GM04503 (cell line): ENCODE measurements at places on chromosomes 13 and 19.
A peak's percentile ranks its signal among the peaks of the same experiment; 100 is the strongest.

GRCh38 chr19:3950871-3951861 is 18.3 kb downstream of the NMRK2 start:
- no peak for DNase-seq

- peak; percentile 63 for DNase-seq
These were observed 103.3 kb downstream of the DLEU7 start for GRCh38 chr13:50740052-50740741.

GRCh38 chr13:77323858-77324257 is 3.0 kb downstream of the MYCBP2 start:
- DNase-seq, result no peak

DNA sequence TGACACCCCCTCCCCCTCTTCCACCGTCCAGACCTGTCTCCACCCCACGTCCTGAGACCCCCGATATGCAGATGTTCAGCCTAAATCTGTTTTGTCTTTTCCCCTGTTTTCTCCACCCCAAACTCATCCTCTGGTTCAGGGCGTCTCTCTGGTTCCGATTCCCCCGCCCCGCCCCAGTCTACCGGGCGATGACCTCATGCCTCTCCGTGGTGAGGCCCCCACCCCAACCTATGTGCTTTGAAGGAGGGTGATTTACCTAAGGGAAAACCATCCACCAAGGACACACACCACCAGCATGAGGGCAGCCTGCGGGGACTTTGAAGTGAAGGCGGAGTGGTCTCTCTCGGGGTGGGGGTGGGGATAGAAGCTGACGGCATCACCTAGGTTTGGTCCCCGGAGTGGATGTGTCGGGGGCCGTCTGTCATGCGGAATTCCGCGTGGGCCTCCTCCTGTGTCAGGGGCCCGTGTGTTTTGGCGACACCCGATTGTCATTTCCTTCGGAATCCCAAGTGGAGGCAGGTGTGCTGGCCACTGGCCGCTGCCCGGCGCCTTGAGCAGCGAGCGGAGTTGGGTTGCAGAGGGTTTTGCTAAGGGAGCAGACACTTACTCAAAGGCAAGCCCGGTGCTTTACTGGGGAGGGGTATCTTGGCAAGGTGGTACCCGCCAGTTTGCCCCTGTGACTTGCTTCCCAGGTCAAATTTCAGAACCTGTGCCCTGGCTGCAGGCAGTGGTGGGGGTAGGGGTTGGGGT is 1.4 kb downstream of the FZR1 start:
- DNase-seq, result no peak

DNA sequence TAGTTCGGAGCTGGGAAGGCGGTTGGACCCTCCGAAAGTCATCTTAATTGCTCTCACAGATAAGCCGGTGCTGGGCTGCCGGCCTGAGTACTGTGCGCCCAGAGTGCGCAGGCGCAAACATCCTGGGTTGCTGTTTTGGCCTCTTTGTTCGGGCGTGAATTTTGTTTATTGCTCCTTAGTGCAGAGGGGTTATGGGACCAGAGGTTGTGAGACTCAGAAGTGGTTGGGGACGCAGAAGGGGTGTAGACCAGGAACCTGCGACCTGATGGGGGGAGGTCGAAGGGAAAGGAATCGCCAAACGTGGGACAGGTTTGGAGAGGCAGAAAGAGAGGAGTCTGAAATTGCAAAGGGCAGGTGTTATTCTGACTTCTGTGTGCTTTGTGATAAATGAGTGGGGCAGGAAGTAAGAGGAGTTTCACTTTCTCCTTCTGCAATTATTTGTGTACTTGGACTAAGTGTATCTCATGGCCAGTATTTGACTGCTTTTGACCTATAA is 607 bp upstream of the ZNF566 start:
- DNase-seq, result no peak

DNA sequence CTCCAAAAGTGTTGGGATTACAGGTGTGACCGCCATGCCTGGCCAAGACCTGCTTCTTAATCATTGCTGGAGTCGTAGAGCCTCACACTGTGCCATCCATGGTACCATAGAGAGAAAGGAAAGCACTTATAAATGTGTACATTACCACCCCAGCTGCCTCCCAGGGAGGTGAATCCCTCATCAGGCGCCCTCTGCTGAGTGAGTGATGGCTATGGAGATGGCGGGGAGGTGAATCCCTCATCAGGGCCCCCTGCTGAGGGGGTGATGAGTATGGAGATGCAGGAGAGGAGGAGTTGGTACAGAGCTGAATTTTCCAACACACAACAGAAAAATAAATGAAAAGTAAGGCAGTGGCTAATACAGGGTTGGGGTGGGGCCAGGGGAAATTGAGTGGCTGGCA is 263.4 kb downstream of the UQCRFS1 start:
- no peak for DNase-seq

GRCh38 chr13:70729369-70729768 is 621.1 kb upstream of the KLHL1 start:
- no peak for DNase-seq

- no peak for DNase-seq
These were observed 10.8 kb downstream of the OR7D2 start for GRCh38 chr19:9189535-9189934.

DNA sequence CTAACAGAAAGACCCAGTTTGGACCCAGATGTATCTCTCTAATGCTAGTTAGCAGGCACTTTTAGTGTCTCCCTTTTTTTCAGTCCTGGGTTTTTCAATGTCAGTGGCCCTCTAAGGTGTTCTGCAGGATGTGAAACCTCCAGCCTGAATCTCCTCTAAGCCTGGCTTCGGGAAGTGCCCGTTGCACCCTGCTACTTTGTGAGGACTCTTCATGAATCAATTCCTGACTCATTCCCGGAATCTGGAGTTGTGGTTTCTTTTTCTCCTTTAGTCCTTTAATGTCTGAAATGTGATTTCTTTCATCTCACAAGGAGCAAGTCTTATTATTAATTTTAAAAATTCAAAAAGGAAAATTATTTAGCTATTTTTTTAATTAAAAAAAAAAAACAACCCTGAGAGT is 116.0 kb downstream of the ZNF536 start:
- DNase-seq, result no peak

DNA sequence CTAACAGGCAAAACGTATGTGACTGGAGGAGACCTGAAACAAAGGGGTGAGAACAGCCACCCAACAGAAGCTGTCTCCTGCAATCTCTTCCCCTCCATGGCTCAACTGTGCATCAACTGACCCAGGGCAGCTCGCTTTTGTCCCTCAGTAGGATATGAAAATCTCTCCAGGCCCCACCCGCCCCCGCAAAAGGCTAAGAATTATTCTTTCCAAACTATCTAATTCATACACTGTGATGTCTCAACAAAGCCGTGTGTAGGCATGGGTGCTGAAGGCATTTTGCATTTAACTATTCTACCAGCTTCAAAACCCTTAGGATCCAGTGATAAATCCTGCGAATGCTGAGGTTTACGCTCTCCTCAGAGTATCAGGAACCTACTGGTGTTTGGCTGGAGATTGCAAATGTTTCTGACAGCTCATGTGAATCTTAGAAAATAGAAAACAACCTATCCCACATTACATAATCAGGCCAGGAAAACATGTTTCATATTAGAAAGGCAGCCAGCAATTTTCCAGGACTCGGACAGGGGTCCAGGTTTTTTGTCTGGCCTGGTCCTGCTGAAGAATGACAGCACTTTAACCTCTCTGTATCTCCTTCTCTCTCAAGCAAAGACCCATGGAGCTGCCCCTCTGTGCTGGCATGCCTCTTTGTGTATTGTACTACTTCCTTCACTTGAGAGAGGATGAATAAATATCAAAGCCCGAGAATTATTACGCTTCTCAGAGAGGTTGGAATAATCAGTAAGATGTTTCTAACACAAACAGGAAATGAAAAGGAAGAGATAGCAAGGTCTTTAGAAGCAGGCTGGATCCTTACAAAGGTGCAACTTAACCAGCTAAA is 17.3 kb downstream of the DHRS12 start:
- no peak for DNase-seq

- no peak for DNase-seq
These were observed 83.5 kb upstream of the KCTD15 start for GRCh38 chr19:33713194-33713593.

DNA sequence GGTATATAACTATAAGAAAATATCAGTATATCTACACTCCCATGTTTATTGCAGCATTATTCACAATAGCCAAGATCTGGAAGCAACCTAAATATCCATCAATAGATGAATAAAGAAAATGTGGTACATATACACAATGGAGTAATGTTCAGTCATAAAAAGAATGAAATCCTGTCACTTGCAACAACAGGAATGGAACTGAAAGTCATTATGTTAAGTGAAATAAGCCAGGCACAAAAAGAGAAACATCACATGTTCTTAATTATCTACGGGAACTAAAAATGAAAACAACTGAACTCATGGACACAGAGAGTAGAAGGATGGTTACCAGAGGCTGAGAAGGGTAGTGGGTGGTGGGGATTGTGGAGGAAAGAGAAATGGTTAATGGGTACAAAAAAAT is 665.2 kb downstream of the TBC1D4 start:
- DNase-seq, result no peak

DNA sequence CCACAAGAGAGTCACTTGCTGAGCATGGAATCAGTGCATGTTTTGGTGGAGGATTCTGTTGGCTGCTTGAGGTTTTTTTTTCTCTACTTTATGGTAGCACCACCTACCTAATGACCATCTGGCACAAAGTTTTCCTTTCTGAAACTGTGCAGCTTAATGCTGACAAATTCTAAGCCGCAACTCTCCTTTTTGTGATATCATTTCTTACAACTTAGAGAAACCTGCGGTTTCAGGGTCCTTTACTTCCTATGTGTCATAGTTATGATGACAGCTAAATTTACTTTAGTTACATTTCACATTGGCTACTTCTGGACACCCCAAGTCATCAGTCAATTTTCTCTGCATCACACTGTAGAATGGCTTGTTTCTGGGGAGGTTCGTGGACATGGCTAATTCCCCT is 115.4 kb upstream of the TMTC4 start:
- no peak for DNase-seq

DNA sequence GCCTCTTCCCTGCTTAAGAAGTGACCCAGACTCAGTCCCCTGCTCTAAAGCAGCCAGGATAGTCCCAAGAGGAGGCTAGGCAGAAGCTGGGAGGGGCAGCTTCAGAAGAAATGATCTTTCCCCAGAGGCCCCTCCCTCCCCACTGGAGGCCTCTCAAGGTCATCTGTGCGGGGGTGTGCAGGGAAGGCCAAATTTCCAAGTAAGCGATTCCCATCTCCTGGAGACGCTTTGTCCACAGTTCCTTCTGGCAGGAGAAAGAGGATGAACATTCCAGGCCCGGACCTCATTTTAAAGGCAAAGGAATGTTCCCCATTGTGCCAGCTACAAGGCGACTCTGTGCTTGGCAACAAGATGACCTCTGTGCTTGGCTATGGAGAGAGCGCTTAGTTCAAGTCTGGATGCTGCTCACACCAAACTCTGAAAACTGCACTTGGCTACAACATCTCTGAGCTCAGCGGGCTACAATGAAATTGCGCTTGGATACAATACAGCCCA is 23.5 kb downstream of the COL5A3 start:
- peak; percentile 92 for DNase-seq

- DNase-seq, result peak; percentile 89
These were observed 9.3 kb downstream of the RPS9 start for GRCh38 chr19:54209811-54210494.

DNA sequence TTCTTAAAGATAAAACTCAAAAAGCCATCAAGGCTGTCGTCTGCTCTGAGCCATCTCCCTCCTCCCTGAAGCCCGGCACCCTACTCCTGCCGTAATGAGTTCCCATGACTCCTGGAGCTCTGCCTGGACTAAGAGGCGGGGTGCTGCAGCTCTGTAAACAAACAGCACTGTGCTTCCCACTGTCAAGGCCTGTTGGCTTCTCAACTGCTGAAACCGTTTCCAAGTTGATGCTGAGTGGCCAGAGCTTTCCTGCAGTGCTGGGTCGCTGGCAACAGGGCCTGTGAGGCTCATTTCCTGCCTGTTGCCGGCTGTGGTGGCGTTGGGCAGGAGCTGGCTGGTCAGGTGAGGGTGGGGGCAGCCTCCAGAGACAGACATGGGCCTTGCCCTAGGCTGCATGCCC is 26.7 kb upstream of the ISYNA1 start:
- peak; percentile 85 for DNase-seq

GRCh38 chr19:39819786-39820185 is 14.2 kb downstream of the DYRK1B start:
- no peak for DNase-seq

- no peak for DNase-seq
These were observed 895.8 kb downstream of the SLITRK6 start for GRCh38 chr13:84903391-84903790.

DNA sequence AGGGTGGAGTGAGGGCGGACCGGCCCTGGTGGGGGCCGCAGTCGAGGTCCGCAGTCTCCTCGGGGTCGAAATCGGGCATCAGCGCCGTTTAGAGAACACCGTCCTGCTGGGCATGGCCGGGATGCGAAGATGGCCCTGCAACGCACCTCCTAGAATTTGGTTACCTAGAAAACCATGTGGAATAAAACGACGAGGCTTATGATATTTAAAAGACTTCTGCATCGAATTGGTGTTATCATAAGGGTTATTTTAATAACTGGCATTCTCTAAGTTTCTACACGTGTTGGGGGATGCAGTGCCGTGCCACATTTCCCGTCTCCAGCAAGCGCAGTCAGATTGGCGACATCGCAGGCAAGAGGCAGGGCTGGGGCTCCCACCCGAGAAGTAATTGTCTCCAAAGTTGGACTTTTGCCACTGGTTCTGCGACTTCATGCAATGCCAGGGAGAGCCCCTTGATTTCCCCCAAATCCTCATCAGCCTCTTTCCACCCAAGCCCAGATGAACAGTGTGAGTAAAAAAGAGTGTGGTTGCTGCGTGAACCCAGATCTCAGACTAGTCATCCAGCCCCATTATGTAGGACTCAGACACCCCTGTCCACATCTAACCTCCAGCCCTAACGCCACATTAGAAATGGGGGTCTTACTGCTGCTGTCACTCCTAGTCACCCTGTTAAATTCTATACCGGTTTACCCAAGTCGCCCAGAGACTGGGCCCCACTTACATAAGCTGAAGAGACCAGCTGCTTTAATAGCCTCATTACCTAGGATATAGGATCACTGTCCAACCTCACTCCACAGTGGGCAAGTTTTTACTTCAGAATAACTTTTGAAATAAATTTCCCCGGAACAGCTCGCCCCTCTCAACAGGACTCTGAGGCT is 571 bp upstream of the DHRS12 start:
- DNase-seq, result no peak
